Activated CD4-positive, alpha-beta T cell treated with anti-CD3 and anti-CD28 coated beads, Interleukin-2, amount 10 ng/mL, durations not matched to agents 7 days and 5 days (primary cell): ENCODE measurements at places on chromosomes 4 and X. TPM values are rescaled to one million over a fixed set of nuclear protein-coding genes. Genes with fewer than 3 reads are reported as not detected.
A peak's percentile ranks its signal among the peaks of the same experiment; 100 is the strongest.

GRCh38 chr4:26402458-26402857 lies 81.6 kb downstream of the RBPJ start:
- DNase-seq, result no peak

DNA sequence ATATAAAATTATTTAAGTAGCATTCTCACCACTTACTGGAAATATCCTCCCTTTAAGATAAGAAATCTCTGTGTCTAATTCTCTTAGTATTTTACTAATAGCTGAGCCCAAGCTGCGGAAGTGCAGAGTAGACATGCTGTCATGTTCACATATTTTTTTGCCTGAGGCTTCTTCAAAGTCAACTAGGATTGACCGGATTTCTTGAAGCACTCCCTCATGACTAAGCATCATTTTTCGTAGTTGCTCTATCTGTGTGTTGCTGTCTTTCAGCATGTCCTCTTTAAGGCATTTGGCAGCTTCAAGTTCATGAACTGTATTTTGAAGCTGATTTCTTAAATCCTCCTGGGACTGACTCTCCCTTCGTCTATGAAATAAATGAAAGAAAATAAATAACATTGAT lies 36.9 kb downstream of the CCDC158 start:
- no peak for DNase-seq

GRCh38 chr4:148779771-148780170 lies 337.6 kb upstream of the NR3C2 start:
- no peak for DNase-seq

DNA sequence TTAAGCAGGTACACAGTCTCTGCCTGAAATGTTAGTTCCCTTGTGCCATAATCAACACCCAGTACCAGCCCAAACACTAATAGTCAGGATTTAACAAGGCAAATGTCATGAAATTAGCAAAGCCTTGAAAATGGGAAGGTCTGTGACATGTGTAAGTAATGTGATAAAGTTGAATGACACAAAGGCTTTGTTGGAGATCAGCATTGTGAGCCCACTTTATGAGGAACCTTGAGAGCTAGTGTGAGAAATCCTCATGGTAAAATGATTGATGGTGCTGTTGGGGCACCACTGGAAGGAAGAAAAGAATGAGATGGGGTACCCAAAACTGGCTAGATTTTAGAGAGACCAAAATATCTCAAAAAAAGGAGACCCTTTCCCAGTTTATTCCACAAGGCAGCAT lies 3.3 kb upstream of the LIN54 start:
- DNase-seq, result no peak

GRCh38 chr4:5292101-5292500 lies 240.8 kb downstream of the STK32B start:
- DNase-seq, result no peak

The SNX12 gene
- 49.0 TPM for total RNA-seq

DNA sequence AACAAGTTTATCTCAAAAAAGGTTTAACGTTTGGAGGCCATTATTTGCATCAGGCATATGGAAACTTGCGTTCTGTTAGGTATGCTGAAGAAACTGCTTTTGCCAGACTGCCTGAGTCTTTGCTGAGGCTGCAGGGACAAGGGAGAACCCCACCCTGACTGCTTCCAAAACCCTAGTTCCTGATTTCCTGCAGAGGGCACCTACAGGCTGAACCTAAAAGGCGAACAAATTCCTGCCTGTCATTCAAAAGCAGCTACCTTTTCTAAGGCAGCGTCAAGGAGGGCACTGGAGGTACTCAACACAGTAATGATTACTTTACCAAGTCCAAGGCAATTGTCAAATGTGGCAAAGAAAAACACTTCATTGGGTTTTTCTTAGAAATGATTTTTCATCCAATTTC lies 578 bp upstream of the CORIN start:
- no peak for DNase-seq

The FOXR2 gene
- total RNA-seq, result not detected

The PDGFRA gene
- not detected for total RNA-seq

DNA sequence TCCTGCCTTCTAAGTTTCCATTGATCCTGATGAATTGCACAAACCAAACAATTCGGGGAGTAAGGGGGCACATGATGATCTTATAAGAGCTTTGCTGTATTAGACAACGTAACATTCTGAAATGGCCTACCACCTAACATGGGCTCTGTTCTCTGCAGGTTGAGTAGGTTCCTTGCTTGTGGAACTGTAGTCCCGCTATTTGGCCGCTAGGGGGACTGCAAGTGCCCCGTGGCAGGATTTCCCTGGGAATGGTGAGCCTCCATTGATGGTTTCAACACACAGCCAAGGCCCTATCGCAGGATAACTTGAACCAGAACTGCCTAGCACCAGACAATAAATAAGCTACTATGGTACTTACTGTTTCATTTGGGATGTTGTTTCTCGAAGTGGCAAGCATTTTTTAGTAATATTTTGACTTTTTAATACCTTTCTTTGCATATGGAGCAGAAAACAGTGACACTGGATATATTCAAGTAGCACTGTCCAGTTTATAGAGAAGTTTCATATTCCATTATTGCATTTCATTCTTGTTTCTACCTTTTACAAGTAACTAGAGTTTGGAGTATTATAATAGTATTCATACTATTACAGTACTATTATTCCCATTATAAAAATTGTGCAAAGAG lies 11.9 kb downstream of the AR start:
- no peak for DNase-seq

DNA sequence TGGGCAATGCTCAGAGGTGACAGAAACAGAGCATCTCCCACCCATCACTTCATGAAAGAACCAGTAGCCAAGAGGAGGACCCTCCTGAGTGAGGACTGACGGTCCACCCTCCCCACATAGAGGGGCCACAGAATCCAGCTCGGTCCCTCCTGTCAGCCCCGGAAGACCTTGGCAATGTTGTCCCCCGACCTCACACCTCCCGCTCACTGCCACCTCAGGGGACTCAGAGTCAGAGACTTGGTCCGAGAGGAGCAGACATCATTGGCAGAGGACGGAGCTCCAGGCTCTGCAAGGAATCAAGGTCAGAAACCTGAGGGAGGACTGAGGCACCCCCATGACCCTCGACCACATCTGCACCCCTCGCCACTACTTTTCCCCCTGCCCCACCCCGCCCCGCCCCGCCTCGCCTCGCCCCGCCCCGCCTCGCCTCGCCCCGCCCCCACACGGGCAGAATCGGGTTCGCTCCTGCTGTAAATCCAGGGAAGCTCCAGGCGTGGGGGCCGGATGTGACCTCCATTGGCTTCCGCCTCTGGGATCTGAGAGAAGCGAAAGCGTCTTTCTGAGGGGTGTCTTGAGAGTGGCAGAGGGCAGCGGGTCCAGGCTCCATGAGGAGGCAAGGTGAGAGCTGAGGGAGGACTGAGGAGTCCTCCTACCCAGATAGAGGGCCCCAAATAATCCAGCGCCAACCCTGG lies at the start of gene MAGEA11:
TSS of gene MAGEA11 (plus strand) at position 516 of the 692 bp plus-strand sequence. CDS start 1,100 bp downstream, outside the sequence.
- no peak for DNase-seq

The PDLIM5 gene
- total RNA-seq, result 26.7 TPM

DNA sequence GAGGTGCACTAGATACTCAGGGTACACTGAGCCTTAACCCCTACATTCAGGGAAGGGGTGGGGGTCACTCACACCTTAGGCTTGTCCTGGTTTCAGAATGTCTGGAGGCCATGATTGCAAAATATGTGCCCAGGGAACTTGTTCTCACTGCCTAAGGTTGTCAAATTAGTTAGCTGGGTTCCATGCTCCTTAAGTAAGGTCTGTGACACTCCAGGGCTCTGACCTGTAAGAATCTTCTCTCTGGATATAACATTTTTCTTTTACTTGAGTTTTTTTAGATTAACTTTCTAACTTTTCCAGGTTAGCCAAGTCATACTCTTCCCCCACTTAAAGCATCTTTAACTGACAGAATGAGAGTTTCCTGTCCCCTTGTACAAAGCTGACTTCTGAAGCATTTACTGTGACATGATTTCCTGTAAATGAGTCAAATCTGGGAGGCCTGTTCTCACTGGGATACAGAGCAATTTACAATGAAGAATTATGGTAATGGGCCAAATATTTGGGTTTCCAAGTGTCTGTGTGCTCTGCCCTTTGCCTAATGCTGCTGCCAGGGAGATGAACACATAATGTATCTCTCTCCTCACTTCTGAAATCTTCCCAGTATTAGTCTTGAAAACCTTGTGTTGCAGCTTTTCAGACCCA lies 101.7 kb downstream of the GATB start:
- DNase-seq, result no peak

The AKAP14 gene
- not detected for total RNA-seq

DNA sequence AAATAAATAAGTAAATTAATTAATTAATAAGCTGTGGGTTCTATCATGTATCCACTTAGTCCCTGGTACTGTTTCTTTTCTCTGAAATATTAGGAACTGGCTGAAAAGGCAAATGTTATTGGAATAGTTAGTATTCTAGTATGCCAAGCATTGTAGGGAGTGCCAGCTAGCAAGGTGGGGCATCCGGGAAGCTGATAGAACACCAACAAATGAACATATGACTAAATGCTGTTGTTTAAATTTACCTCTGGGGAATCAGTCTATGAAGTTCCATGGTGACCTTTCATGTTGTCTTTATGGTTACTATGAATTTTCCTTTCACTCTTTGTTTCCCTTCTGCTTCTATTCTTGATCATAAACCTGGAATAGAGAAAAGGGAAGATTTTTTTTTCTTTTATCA lies 32.7 kb downstream of the NUDT6 start:
- no peak for DNase-seq

DNA sequence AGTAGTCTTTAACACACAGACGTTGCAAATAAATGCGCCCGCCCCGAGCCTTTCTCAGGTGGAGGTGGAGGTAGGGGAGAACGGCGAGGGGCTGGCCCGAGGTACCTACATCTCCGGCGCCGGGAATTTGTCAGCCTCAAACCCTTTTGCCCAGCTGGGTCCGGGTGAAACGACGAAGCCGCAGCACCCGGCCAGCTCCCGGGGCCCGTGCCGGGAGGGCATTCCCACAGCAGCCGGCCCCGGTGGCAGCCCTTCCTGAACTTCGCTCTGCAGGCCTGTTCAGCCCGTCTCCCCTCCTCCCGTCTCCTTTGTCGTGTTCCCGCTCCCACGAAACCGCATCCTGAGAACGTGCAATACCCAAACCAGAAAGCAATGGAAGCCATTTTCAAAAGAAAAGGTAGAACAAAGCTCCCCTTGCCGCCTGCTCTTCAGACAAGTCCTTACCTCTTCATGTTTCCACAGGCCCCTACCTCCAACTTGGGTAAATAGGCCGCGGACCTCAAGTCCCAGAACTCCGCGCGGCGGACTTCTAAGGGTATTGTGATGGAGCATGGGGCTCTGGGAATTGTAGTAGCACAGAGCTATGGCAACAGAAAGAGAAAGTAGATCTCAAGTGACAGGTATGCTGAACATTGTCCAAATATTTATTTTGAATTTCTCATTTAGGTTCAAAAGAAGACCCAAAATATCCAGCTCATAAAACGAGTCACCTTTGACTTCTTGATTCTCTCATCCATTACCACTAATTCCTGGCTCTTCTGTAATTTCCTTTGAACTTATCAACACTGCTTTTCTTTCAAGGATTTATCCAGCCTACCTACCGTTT lies at the start of gene RBM41:
TSS of gene RBM41 (minus strand) at position 501 of the 826 bp plus-strand sequence. CDS start at position 452, 49 bp downstream.
- peak; percentile 79 for DNase-seq

The RTL5 gene
- 0.15 TPM for total RNA-seq

GRCh38 chr4:26001413-26001812 lies 87.4 kb downstream of the SMIM20 start:
- DNase-seq, result no peak
